Activated naive CD4-positive, alpha-beta T cell treated with Interleukin-2 at 50 U/mL for 16 hours (primary cell): ENCODE measurements at places on chromosomes 4 and X.

DNA sequence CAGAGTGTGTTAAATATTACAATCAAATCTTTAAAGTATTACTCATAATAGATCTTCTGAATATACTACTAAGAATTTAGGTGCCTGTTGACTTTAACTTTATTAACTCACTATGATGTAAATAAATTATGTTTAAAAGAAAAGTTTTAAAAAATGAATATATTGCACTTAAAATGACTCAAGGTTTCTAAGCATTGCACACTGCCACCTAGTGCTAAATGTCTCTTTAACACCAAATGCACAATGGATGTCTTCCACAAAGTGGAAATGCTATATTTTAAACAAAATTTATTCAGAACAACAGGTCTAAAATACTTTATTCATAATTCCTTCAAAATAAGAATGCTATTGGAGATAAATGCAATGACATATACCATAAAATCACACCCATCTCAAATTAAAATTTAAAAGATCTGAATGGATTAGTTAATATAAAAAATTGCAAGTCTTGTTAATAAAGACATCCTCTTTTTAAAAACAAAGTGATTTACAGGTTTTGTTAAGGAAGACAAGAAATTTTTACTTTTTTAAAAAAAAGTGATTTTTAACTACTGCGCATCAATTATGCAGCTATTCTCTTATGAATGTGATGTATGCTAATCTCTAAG, 5.5 kb downstream of the INPP4B start:
- no peak for DNase-seq

DNA sequence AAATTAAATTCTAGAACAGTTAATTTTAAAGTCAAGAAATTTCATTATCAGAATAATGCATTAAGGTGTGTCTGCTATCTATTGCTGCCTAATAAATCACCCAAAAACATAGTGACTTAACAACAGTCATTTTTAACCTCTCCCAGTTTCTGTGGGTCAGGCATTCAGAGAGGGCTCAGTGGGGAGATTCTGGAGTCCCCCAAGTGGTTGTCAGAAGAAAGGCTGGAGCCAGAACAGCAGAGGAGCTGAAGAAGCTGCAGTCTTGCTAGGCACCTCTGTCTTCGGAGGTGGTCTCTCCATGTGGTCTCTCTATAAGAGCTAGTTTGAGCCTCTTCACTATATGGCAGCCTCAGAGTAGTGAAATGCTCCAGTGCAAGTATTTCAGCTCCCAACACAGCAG, 9.3 kb upstream of the HOPX start:
- DNase-seq, result no peak

DNA sequence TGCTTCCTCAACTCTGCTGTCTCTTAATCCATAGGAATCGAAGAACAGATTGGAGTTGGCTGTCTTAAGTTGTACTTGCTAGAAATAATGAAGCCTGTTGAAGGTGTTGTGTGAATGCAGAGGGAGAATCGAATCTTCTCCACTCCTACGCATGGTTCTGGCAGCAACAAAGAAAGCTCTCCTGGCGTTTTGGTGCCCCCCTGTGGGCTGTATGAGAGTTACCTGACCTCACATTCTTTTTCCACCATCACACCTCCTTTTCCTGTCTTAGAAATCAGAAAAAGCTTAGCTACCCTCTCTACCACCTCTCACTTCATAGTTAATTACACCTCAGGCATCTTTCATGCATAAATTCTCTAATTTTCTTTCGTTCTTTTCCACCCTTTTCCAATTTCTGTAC, 16.3 kb downstream of the KLF8 start:
- peak; percentile 57 for DNase-seq

GRCh38 chrX:84737471-84737871, 235.2 kb upstream of the HDX start:
- DNase-seq, result no peak

GRCh38 chr4:95957054-95957453, 117.2 kb downstream of the PDHA2 start:
- no peak for DNase-seq

GRCh38 chrX:120790118-120790517, 85.5 kb downstream of the CT47B1 start:
- peak; percentile 2 for DNase-seq

GRCh38 chr4:113442826-113443225, 318.7 kb downstream of the CAMK2D start:
- no peak for DNase-seq

GRCh38 chr4:122898370-122899150, 23.8 kb downstream of the NUDT6 start:
- DNase-seq, result no peak

- DNase-seq, result peak; percentile 10
These were observed 5.0 kb upstream of the SDAD1 start for GRCh38 chr4:75995727-75996126.

DNA sequence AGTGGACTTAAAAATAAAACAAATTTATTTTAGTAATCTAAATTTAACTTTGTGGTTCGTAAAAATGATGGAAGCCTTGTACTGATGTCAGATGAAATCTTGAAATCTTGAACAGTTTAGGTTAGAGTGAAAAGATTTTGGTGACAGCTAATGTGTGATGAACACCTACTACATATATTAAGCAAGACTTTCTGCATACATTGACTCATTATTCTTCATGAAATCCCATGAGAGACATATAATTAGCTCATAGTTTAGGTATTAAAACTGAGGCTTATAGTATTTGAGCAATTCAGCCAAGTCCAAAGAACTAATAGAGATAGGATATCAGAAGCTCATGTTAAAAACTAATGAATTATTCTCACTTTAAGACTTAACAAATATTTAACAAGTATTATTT, 66.9 kb upstream of the PCDH7 start:
- no peak for DNase-seq

DNA sequence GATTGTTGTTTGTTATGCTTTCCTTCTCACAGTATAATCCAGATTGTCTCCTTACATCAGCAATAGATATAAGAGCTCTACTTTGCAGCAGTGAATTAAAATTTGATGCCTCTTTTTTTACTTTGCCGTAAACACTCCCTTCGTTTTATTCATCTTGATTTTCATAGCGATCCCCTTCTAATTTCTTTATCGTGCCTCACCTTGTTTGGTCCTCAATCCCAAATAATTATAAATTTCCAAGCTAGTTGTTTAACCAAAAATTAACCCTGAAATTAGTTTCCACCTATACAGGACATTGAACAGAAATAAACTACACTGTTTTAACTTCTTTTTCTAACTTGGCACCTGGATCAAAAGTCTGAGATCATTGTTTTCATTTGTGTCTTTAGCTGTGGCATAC, 35.1 kb upstream of the GRID2 start:
- no peak for DNase-seq

GRCh38 chrX:79330022-79330421, 37.1 kb downstream of the ITM2A start:
- DNase-seq, result no peak

- DNase-seq, result no peak
These were observed 40.0 kb upstream of the TEX13A start for GRCh38 chrX:105260291-105261043.

DNA sequence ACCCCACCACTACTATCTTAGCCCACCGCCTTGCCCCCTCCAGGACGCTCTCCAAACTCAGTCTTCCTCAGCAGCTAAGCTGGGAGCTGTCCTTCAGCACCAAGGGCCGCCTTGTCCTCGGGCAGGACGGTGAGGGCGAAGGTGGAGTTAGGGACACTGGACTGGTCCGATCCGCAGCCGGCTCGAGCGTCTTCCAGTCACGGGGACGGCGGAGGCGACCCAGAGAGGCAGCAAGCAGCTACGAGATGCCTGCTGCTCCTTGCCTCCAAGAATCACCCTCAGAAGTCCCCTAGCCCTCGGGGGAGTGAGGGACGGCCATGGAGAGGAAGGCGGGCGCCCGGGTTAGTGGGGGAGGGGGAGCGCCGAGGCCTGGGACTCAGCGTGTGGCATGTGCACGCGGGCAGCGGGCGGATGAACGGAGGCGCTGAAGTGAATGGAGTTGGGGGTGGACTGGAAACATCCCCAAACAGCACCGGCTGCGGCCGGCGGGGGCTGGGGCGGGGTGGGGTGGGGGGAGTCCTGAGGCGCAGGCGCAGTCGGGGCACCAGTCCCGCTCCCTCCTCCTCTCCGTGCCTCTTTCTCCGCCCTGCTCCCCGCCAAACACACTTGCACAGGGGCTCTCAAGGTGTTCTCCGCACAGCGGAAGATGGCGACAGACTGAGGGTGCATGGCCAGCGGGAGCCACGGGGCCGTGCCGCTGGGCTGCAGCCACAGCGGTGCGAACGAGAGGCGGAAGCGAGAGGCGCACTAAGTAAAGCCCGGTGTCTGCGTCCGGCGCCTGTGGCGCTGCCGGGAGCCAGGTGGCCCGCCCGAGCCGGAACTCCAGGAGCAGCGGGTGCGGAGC, at the start of gene NALF2:
NALF2 (plus strand) TSS at position 545 of the 844 bp plus-strand sequence. CDS start 957 bp downstream, outside the sequence.
- peak; percentile 37 for DNase-seq

DNA sequence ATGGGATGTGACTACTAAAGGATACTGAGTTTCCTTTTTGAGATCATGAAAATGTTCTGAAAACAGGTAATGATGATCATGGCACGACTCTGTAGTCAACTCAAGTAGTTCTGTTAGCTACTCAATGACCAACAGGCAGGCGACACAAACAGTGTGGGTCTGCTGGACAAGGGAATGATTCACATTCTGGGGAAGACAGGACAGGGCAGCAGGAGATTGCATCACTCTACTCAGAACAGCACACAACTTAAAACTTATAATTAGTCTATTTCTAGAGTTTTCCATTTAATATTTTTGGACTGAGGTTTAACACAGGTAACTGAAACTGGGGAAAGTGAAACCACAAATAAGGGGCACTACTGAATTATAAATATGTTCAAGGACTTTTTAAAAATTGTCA, 365.2 kb downstream of the PRDM5 start:
- DNase-seq, result no peak
